ENCODE measurements at places on chromosomes 2 and 18.

- no peak for DNase-seq
These were observed 375 bp downstream of the WNT10A start for GRCh38 chr2:218880859-218881594.

DNA sequence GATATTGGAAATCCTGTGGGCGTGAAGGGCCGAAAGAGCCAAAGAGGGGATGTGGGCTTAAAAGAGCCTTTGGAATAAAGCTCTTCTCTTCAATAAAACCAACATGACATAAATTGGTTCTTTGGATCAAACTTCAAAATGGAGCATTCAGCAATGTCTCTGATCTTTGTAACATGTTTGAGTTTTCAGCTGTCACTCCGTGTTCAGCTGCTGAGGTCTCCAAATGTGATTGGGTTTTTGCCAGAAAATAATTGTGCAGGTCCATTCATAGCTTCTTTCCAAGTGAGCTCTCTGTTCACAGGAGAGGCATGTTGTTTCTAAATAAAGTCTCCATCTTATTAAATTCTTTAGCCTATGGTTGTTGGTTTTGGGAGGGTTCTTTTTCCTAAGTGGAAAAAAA lies 127.6 kb upstream of the CCDC68 start:
- no peak for DNase-seq

DNA sequence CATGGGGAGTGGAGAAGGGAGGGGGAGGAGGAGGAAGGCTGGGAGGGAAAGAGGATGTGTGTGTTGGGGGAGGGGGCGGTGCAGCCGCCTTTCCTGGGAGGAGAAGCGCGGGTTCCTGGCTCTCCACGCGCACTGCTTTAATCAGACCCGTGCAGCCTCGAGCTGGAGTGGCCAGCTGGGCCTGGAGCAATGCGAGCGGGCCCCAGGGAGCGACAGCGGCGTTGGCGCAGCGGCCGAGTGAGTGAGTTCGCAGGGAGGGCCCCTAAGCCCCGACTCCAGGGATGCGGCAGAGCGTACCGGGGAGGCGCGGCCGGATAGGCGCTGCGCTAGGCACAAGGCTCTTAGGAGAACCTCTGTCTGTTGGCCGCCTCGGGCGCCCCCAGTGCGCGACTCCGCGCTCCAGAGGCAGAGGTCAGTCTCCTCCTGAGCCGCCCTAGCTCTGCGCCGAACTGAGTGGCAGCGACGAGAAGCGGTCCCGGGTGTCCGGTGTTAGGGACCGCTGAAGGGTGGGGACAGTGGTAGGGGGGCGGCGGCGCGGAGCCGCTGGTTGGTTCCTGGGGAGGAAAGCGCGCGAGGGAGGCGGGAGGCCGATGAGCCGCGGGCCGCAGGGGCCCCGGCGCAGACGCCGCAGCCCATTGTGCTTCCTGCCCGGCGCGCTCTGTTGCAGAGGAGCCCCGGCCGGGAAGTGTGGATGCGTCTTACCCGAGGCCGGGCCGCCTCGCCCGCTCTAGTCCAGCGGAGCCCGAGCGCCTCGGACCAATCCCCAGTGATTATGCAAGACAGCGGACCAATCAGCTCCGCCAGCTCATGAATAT lies 455 bp upstream of the DLX1 start:
- DNase-seq = peak; percentile 52

DNA sequence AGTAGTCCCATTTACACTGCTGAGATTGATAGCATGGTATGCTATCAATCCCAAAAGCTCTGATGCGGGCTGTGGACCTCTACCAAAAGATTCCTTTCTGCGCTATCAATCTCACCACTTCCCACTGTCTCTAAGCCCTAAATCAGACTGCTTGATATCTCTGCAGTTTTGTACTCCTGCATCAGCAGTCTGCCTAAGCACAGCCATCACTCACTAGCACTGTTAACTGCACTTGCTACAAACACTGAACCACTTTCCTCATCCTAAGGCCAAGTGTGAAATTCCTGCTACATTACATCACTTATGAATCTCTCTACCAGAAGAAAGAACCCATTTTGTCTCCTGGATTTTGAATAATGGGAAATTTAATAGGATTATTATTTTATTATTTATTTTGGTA lies 237.0 kb downstream of the HNMT start:
- no peak for DNase-seq

- no peak for DNase-seq
These were observed 93.5 kb downstream of the OSBPL6 start for GRCh38 chr2:178287652-178288344.

GRCh38 chr2:40680547-40680946 lies 228.7 kb upstream of the SLC8A1 start:
- DNase-seq = no peak

GRCh38 chr18:78656346-78656925 lies 323.2 kb upstream of the SALL3 start:
- DNase-seq = no peak

DNA sequence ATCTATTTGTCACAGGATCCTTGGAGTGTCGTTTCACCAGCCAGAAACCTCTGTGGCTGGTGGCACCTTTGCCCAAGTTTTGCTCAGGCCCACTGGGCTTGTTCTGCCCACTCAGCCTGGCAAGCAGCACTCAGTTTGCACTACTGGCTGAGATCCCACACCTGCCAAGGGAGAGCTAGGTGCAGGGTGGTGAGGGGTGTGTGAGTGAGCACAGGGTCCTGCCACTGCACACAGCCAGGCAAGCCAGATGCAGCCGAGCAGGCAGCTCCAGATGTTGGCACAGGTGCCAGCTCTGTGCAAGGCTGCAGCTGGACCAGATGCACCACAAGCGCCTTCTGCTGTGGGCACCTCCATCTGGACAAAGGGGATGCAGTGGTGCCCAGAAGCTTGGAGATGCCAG lies 281.7 kb upstream of the UBE2E3 start:
- DNase-seq = no peak

DNA sequence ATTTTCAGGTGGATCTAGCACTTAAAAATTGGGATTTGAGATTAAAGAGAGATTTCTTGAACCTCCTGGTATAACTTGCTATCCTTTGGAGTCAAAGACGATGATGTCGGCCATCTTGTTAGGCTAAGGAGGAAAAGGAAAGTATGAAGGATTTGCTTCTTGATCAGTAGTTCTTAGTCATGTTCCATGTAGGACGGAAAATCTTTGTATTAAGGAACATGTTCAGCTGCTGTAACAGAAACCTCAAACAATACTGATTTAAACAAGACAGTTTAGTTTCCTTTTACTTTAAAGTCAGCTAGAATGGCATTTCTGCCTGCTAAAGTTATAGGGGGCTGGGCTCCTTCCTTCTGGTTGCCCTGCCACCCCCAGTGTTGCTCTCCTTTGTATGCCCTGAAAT lies 56.4 kb upstream of the MGAT5 start:
- no peak for DNase-seq

- DNase-seq = no peak
These were observed 175.2 kb upstream of the SLC14A2 start for GRCh38 chr18:45439851-45440645.

DNA sequence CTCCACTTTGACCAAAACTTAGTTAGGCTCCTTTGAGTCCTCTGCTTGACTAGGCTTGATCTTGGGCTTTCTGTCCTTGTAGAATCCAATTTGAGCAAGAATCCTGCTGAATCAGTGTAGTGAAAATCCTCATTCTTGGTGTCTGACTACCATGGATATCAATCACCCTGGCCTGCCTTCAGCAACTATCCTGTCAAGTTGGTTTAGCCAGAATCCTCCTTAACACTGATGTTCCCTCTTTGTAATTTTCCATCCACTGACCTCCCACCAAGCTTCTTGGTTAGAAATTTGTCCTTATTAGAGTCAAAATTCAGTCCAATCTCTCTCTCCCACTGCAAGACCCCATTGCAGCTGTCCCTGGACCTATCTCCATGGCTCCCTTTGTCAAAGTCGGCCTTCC lies 494 bp upstream of the RBM45 start:
- DNase-seq = no peak

DNA sequence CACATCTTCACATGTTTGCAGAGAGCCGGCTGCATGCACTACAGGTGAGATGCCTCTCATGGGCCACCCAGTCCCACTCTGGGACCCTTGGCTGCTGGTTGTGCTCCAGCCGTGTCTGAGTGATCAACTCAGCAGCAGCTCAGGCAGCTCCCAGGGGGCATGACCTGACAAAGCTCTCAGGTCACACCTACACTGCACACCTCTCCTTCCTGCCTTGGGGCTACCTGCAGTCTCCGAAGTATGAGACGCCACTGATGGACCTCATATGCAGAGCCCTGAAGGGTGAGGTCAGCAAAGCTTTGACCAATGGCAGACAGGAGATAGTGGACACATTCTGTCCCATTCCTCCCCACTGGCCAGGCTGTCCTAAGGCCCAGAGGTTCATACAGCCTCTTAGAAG lies 51.4 kb downstream of the LBH start:
- DNase-seq = no peak

DNA sequence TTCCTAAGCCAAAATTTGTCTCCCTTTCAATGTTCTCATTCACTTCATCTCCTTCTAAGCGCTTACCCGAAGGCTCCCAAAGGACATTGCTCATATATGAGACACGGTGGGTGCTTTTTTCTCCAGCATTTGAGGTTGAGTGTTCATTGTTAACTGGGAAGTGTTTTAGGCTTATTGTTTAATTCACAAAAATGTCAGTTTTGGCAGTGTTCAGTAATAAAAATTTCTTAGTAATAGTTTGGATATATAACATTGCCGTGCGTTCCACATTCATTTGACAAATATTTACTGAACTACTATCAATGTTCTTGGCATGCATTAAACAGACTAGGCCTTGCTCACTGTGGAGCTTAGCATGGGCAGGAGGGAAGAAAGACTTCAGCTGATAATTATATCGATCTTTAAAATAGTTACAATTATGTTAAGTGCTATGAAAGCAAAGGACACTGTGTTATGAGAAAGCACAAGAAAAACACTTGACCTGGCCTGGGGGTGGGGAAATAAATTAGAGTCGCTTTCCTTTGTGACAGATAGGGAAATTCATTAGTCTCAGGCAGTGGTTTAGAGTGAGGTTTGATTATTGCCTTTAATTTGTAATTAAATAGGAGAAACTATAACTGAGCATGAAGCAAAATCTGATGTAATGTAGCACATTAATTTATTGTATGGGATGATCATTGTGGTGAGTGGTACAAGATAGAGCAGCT lies 82.2 kb upstream of the DOCK10 start:
- DNase-seq = no peak

GRCh38 chr2:231391981-231392380 lies 3.5 kb upstream of the B3GNT7 start:
- no peak for DNase-seq

- peak; percentile 60 for DNase-seq
These were observed 147.6 kb upstream of the HDAC4 start for GRCh38 chr2:239548451-239548871.

- no peak for DNase-seq
These were observed 249.3 kb downstream of the ZNF385B start for GRCh38 chr2:179612108-179612507.

GRCh38 chr2:73701968-73702665 lies 35.0 kb downstream of the TPRKB start:
- no peak for DNase-seq
